ENCODE measurements at places on chromosomes 5 and 9.

GRCh38 chr9:14303521-14303920, 10.4 kb downstream of the NFIB start:
- no peak overlapping the region for H3K4me3 ChIP-seq
- no peaks in the 10 kb centered on the region for H3K27me3 ChIP-seq
- no peak for DNase-seq
- H3K27ac ChIP-seq, result no peak overlapping the region
- no peaks in the 10 kb centered on the region for H3K36me3 ChIP-seq
- peaks cover 31% of the 10 kb centered on the region for H3K4me1 ChIP-seq

DNA sequence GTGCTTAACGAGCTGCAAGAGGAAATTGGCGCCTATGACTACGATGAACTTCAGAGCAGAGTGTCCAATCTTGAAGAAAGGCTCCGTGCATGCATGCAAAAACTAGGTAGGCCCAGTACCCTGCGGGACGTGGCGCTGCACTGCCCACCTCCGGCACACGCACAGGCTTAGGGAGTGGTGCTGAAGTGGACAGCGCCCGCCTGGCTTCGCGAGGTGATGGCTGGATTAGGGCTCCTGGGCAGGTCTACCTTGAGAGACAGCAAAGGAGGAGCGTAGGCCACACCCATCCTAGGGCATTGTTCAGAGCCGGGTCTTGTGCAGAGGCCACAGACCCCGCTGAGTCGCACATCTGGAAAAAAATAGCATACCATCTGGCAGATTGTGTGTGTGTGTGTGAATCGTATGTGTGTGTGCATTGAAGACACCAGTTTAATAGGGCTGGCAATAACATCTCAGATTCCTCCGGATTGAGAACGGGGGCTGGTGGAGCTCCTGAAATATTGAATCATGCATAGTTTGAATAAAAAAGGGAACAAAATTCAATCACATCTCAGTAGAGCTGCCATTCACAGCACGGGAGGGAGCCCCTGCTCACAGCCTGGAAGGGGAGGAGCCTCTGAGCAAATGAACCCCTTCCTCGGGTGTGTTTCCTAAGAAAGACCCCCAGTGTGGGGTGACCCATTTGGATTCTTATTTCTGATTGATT, 11.1 kb downstream of the OLFM1 start:
- no peak overlapping the region for H3K27ac ChIP-seq
- H3K4me3 ChIP-seq, result no peak overlapping the region
- H3K4me1 ChIP-seq, result no peaks in the 10 kb centered on the region
- peaks cover 18% of the 10 kb centered on the region for H3K27me3 ChIP-seq
- peak; percentile 73 for DNase-seq

GRCh38 chr5:133466556-133467334, 145.6 kb downstream of the FSTL4 start:
- no peak for DNase-seq
- no peak overlapping the region for H3K4me3 ChIP-seq
- no peaks in the 10 kb centered on the region for H3K36me3 ChIP-seq
- H3K4me1 ChIP-seq, result no peaks in the 10 kb centered on the region

- H3K27me3 ChIP-seq, result no peaks in the 10 kb centered on the region
- DNase-seq, result no peak
- H3K27ac ChIP-seq, result no peak overlapping the region
- no peaks in the 10 kb centered on the region for H3K36me3 ChIP-seq
Measured at GRCh38 chr5:123549256-123549904, 37.4 kb downstream of the CSNK1G3 start.

- no peak for DNase-seq
- H3K36me3 ChIP-seq, result no peaks in the 10 kb centered on the region
- H3K27ac ChIP-seq, result peak overlapping the region; percentile 19
- no peaks in the 10 kb centered on the region for H3K27me3 ChIP-seq
Measured at GRCh38 chr5:143002459-143003327, 232.5 kb downstream of the ARHGAP26 start.

DNA sequence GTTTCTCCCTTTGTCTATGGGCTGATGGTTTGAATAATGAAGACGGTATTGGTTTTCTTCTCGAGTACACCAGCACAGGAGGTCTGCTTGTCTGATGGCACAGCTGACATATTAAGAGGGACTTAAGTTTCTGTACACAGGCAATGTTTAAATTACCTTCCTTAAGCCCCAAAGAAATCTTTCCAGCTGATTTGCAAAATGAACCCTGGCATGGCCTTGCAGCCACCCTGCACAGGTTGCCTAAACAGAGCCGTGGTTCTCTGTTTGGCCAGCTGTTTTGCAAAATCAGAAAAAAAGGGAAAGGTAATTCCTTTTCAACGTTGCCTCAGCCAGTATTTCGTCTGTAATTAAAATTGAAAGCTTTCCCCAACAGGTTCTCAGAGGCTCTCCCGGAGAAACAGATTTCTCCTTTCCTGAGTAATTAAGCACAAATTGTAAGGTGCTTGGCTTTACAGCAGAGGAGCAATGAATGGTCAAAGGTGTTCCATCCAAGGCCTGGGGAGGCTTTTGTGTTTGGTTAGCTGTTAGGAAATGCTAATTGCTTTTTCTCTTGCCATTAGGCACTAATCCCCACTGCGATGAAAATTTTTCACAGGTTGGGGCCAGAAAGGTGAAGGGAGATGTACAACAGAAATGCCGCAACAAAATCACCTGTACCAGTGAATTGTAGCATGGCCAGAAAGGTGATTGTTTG, 138.9 kb downstream of the RASEF start:
- H3K4me1 ChIP-seq, result peaks cover 17% of the 10 kb centered on the region
- H3K36me3 ChIP-seq, result no peaks in the 10 kb centered on the region
- no peak for DNase-seq
- H3K27ac ChIP-seq, result no peak overlapping the region
- H3K27me3 ChIP-seq, result no peaks in the 10 kb centered on the region

GRCh38 chr9:33241298-33241697, 1.3 kb downstream of the SPINK4 start:
- no peak overlapping the region for H3K27ac ChIP-seq
- peaks cover 9% of the 10 kb centered on the region for H3K4me1 ChIP-seq
- no peaks in the 10 kb centered on the region for H3K36me3 ChIP-seq
- no peak for DNase-seq

Data from hepatocyte (in vitro differentiated cells).